ENCODE measurements at places on chromosomes 1 and 21.

GRCh38 chr1:20411196-20411980, 74.6 kb downstream of the CAMK2N1 start:
- no peak for DNase-seq

DNA sequence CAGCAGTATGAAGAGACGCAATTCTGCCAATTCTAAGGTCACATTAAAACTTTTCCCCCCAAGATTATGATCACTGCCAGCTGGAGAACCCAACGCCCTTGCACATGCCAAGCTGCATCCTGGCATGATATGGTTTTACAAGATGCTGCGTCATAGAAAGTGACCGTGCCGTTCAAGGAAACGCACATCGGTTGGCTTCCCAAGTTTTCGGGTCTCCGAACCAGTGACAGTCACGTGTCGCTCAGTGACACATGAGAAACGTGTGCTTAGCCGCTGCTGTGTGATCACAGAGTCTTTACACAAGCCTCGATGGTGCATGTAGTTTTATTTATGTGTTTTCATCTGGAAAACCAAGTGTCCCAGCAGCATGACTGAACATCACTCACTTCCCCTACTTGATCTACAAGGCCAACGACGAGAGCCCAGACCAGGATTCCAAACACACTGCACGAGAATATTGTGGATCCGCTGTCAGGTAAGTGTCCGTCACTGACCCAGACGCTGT, 7.4 kb downstream of the SMIM1 start:
- DNase-seq = no peak

GRCh38 chr1:84847253-84848250, 45.5 kb downstream of the LPAR3 start:
- no peak for DNase-seq

GRCh38 chr1:109975718-109976117, 8.8 kb upstream of the AHCYL1 start:
- no peak for DNase-seq

DNA sequence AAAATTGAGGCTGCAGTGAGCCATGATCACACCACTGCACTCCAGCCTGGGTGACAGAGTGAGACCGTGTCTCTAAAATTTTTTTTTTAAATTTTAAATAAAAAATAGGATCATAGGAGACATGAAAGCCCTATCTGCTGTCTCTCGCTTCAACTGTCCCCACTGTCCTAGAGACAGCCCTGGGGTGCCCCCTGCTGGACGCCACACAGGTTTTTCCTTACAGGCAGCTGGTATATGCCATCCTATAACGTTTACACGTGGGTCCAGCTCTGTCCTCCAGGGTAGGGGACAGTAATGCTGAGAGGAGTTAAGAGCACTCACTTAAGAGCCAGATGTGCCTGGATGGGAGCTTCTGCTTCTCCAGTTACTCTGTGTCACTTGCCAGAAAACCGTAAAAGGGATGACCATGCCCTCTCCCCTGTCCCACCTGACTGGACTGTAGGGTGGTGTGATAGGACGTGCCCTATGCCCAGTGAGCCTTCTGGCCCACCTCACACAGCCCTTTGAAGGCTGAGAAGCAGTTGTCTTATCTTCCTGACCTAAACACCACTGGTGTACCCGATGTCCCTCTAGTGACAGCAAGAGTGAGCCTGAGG, 8.5 kb downstream of the FBXO2 start:
- no peak for DNase-seq

DNA sequence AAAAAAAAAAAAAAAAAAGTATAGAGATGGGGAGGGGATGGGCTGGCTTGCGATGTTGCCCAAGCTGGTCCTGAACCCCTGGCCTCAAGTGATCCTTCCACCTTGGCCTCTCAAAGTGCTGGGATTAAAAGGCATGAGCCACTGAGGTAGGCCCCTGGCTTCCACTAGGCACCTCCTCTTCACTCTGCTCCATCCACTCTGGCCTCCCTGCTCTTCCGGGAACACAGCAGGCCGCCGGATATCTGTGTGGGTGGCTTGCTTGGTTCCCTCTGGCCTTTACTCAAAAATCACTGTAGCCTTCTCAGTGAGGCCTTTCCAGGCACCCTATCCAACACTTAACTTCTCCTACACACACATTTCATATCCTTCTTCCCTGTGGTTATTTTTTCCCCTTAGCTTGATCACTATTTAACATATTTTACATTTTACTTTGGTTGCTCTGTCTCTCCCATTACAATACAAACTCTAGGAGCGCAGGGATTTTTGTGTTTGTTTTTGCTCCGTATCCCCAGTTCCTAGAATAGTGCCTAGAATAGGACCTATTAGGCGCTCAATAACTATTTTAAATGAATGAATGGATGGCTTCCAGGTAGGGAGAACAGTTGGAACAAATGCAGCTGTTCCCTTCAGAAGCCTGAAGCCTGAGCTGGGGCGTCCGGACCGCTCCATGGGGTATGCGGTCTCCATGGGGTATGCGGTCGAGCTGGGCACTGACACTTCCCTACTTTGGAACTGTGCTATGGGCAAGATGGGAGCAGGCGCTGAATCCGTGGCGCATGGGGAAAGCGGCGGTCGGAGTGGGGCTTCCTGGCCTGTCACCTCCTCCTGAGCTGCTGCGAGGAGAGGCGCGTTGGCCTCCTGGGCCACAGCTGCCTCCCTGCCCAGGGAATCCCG, 46.7 kb downstream of the H3-3A start:
- no peak for DNase-seq
